ENCODE measurements at places on chromosomes 6 and 20.

- DNase-seq, result no peak
These were observed 135.3 kb downstream of the SOBP start for GRCh38 chr6:107625264-107625663.

DNA sequence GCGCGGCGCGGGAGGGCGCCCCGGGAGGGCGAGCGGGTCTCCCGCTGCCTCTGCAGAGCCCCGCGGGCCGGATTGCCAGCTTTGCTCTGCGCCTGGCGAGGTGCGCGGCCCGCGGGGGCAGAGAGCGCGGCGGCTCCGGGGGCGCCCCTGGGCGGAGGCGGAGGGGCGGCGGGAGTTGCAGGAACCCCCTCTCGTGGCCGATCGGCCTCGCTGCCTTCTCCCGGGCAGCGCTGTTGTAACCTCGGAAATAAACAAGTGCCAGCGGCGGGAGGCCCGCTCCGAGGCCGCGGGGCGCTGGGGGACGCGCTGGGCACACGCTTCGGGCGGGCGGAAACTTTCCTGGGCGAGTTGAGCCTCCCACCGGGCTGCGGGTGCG is 1.2 kb downstream of the CDH4 start:
- no peak for DNase-seq

- DNase-seq, result no peak
These were observed 131.7 kb upstream of the MLIP start for GRCh38 chr6:53979468-53980067.

DNA sequence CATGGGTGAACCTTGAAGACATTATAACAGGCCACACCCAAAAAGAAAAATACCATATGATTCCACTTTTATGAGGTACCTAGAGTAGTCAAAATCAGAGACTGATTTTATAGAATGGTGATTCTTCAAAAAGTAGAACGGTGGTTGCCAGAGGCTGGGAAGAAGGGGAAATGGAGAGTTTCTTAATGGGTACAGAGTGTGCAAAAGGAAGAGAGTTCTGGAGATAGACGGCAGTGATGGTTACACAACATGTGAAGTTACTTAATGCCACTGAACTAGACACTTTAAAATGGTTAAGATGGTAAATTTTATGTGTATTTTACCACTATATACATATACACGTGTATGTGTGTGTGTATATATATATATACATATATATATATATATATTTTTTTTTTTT is 80.8 kb downstream of the PRND start:
- DNase-seq, result no peak

GRCh38 chr20:35866418-35867202 is 87.7 kb downstream of the SCAND1 start:
- DNase-seq, result no peak

DNA sequence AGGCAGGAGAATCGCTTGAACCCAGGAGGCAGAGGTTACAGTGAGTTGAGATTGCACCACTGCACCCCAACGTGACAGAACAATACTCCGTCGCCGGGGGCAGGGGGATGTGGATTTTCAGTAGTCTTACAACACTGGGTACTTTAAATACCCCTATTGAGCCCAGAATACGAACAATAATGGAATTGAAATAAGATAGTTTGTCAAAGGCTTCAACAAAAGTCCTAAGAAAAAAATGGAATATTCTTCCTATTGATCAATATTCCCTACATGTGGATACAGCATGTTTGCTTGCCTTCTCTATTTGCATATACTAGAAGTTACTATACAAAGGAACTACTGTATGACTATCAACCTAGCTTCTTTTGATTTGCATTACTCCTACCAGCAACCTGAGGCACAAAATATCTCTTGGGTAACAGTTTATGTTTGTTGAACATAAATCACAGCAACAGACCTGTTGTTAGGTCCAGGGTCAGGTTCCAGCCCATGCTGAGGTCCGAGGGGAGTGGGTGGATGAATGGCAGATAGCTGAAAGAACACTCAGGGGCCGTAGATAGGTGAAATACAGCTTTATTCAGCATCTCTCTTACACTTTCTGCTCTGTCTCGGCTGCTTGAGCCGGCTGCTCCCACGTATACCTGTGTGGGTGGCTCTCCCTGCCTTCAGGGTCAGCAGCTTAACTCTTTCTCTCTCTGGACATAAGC is 23.8 kb downstream of the MAN1A1 start:
- no peak for DNase-seq

- no peak for DNase-seq
These were observed 264.3 kb downstream of the TAF4 start for GRCh38 chr20:61801428-61801827.

- DNase-seq, result no peak
These were observed 258.4 kb downstream of the RNGTT start for GRCh38 chr6:88704980-88705379.

- DNase-seq, result no peak
These were observed 1.3 kb upstream of the LRRC1 start for GRCh38 chr6:53793318-53794136.

GRCh38 chr20:13054011-13054410 is 45.2 kb downstream of the SPTLC3 start:
- no peak for DNase-seq

GRCh38 chr6:8075704-8076103 is 11.5 kb upstream of the BLOC1S5 start:
- no peak for DNase-seq

GRCh38 chr6:44618371-44618770 is 230.9 kb downstream of the CDC5L start:
- no peak for DNase-seq

GRCh38 chr6:140225701-140226436 is 851.4 kb upstream of the CITED2 start:
- DNase-seq, result no peak

DNA sequence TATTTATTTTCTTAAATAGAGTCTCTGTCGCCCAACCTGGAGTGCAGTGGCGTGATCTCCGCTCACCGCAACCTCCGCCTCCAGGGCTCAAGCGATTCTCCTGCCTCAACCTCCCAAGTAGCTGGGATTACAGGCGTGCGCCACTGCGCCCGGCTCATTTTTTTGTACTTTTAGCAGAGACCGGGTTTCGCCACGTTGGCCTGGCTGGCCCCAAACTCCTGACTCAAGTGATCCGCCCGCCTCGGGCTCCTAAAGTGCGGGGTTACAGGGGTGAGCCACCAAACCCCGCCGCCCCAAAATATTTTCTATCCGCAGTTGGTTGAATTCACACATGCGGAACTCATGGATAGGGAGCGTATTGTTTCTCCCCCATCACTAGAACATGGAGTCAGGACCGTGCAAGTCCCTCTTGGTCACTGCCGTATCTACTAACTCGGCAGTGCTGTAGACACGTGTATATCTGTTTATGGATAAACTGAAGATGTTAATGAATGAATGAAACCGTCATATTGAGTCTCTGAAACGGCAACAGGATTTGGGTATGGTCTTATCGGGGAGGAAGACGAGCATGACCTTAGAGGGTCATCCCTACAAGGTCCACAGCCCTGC is 904 bp downstream of the MKKS start:
- no peak for DNase-seq

- DNase-seq, result peak; percentile 54
These were observed at the start of gene SLC35B2 for GRCh38 chr6:44257025-44257752. Gene SLC35B2, minus strand, starts transcription at chr6:44257528. Its CDS starts 118 bp downstream, at chr6:44257410.

GRCh38 chr6:30664994-30665767 is 7.6 kb downstream of the DHX16 start:
- no peak for DNase-seq

DNA sequence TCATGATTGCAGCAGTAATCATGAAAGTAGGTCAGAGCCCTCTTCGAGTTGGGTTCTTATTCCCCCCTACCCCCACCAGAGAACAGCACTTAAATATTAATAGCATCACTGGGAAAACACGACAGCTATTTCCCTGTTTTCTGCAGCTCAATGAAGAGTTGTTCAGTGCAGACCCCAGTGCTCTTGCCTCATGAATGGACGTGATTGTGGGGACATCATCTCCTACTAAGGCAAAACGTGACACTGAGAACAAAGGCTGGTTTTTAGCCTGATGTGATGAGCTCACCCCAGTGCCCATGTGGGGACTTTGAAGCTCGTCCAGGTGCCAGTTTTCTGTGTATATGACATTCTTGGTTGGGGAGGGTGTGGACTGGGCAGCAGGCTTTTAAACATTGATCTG is 105.9 kb downstream of the SLC35F1 start:
- DNase-seq, result no peak

DNA sequence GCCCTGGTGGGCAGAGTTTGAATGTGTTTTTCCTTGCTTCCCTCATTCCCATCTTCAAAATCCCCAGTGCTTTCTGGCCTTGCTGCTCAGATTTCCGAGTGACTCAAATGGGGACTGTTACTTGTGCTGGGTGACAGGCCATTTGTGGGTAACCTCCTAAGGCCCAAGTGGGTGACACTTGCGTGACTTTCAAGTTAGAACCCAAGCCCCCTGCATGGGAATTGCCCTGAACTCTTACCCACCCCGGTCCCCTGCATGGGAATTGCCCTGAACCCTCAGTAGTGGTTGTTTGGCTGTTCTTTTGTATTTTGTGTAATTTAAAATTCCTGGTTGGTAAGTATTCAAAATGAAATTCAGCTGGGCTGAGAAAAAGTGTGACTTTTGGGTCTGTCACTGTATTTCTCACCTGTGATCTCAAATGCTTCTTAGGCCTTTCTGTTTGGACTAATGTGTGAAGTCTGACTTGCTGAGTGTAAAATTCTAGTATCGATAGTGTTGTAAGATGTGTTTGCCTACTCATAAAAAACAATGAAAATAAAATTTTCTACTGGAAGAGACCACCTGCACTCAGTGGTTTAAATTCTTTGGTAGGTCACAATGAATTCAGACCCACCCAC is 12.4 kb upstream of the RBM38 start:
- DNase-seq, result no peak

- no peak for DNase-seq
These were observed 141.6 kb upstream of the EYA4 start for GRCh38 chr6:133099573-133099972.

- DNase-seq, result no peak
These were observed 43.0 kb downstream of the F13A1 start for GRCh38 chr6:6277413-6277812.

DNA sequence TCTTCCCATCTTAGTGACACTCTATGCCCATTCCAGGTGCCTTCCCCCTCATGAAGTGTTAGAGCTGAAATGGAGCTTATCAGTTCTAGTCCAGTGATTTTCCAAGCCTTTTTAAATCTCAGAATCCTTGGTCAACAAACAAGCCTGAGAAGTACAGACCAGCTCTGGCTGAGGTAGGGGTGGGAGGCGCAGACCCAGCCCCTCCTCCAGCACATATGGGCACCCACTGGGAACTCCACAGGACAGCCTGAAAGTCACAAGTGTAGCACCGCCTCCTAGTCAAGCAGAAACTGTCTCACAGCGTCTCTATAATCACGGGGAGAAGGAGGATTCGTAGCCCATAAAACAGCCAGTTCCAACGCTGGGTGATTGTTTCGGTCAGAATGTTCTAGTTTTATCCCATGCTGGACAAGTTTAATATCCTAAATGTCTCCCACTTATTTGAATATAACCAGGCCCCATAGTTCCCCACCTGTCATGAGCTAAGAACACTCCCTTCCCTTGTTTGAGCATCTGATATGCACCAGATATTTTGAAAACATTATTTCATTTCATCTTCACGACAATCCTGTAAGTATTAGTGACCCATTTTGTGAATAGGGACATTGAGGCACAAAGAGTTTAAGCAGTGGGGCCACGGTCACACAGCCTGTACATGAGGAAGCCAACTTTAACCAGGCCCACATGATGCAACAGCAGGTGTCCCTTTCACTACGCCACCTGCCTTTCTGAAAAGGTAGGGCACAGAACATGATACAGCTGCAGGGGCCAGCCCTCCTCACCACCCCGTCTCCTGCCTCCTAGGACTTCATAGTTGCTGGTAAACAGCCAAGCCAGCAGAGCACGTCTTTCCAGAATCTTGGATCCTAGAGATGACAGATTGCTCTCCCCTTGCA is 40.1 kb downstream of the TRAF3IP2 start:
- no peak for DNase-seq

GRCh38 chr20:677957-678356 is 2.4 kb upstream of the SCRT2 start:
- DNase-seq, result no peak

- DNase-seq, result no peak
These were observed 54.3 kb upstream of the BACH2 start for GRCh38 chr6:90350689-90351554.

- DNase-seq, result peak; percentile 78
These were observed 11.7 kb upstream of the FAM83C start for GRCh38 chr20:35303735-35304491.

DNA sequence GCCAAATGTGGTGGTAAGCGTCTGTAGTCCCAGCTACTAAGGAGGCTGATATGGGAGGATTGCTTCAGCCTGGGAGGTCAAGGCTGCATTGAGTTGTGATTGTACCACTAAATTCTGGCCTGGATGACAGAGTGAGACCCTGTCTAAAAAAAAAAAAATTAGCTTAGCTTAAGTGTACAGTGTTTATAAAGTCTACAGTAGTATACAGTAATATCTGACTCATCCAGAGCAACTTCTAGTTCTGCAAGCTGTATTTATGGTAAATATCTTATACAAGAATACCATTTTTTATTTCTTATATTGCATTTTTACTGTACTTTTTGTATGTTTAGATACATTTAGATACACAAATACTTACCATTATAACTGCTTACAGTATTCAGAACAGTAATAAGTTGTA is 58.1 kb downstream of the UQCC1 start:
- no peak for DNase-seq

DNA sequence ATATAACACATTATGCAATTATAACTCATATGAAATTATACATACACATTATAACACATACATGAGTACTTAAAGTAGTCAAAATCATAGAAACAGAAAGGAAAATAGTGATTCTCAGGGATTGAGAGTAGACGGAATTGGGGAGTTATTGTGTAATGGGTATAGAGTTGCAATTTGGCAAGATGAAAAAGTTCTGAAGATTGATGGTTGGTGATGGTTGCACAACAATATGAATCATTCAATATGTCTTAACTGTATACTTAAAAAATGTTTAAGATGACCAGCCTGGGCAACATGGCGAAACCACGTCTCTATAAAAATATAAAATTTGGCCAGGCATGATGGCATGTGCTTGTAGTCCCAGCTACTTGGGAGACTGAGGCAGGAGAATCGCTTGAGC is 372.7 kb downstream of the CDKAL1 start:
- DNase-seq, result no peak

- DNase-seq, result no peak
These were observed 1024.3 kb upstream of the EYS start for GRCh38 chr6:66731310-66731709.

GRCh38 chr6:55875400-55875799 is at the start of gene BMP5:
Gene BMP5, minus strand, starts transcription at chr6:55875590. Its CDS starts 725 bp downstream, at chr6:55874865.
- DNase-seq, result no peak

GRCh38 chr6:92507552-92507951 is 911.8 kb downstream of the EPHA7 start:
- no peak for DNase-seq

Data from stimulated activated CD8-positive, alpha-beta memory T cell treated with anti-CD3 and anti-CD28 coated beads, Interleukin-2, amount 100 ng/mL, for 48 hours (primary cell).